ENCODE measurements at places on chromosomes 1 and 21.

DNA sequence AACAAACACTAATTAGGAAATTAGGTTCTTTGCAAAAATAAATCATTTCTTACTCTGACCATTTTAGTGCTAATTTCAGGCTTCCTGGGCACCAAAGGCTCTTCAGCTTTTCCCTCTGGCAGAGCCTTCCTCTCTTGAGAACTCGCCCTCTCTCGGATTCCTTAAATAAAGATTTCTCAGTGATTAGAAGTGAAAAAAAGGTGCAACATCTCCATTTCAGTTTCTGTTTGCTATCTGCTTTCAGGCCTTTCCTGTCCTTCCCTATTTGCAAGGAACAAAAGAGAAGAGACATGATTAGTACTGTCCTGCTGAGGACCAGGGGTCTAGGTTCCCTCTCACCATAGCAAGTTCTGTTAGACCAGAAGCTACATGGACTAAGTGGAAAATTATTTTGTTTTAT lies 27.8 kb upstream of the CACYBP start:
- DNase-seq, result no peak

DNA sequence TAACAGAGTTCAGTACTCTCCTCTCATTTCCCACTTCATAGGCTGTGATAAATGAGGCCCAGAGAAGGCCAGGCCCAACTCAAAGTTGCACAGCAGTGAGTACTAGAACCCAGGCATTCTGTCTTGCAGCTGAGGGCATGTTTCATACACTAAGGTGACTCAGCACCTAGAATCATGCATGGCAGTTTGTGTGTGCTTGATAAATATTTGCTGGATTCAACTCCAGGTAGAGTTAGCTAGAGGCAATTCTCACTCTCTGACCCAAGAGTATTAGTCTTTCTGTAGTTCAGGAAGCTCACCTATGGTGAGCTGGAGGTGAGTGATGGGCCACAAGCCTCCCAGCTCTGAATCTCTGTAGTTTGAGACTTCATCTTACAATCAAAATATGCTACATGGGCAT lies 10.7 kb downstream of the NKAIN1 start:
- DNase-seq, result no peak

GRCh38 chr1:30277911-30278310 lies 445.5 kb downstream of the MATN1 start:
- DNase-seq, result no peak

GRCh38 chr1:200437556-200438203 lies 27.8 kb upstream of the ZNF281 start:
- no peak for DNase-seq
